NCI-H2227 treated with DMSO at 0.1 percent for 48 hours (cell line): ENCODE measurements at places on chromosomes 13 and 19.

- no peak for DNase-seq
These were observed 5.9 kb downstream of the MAST1 start for GRCh38 chr19:12843999-12844732.

- no peak for DNase-seq
These were observed 100.7 kb upstream of the OBI1 start for GRCh38 chr13:78759704-78760103.

GRCh38 chr19:53553156-53553555 lies 15.2 kb downstream of the ZNF331 start:
- DNase-seq: no peak

GRCh38 chr19:50537306-50537685 lies 23.6 kb upstream of the ASPDH start:
- no peak for DNase-seq

- no peak for DNase-seq
These were observed 1.7 kb downstream of the CXCL17 start for GRCh38 chr19:42441049-42441445.

DNA sequence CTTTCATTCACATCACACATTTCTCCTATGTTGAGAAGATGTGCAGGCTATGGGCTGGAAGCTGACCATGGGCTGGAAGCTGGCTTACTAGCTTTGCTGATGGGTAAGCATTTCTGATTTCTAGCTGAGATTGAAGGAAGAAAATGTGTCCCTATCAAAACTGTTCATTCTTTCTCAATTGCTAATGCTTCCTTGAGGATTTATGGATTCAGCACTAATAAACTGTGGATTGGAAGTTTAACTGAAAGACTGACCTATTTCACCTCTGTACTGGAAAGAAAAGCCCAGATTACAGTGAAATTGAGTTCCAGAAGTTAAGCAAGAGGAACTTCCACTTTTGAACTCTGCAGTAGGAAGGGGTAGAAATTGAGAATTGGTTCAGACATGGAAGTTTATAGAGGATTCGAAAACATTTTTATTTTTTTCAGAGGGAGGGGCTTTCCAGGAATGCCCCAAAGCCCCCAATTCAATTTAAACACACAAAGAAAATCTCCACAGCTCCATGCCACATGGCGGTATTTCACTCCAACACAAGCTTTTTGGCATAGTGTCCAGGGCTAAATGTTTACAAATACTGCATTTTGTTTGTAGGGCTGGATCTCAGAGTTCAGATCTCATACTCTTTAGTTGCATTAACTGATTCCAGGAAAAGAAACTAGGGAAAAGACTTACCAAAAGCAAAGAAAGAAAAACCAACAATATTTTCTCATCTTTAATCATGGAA lies 61.2 kb upstream of the ARGLU1 start:
- DNase-seq: no peak

DNA sequence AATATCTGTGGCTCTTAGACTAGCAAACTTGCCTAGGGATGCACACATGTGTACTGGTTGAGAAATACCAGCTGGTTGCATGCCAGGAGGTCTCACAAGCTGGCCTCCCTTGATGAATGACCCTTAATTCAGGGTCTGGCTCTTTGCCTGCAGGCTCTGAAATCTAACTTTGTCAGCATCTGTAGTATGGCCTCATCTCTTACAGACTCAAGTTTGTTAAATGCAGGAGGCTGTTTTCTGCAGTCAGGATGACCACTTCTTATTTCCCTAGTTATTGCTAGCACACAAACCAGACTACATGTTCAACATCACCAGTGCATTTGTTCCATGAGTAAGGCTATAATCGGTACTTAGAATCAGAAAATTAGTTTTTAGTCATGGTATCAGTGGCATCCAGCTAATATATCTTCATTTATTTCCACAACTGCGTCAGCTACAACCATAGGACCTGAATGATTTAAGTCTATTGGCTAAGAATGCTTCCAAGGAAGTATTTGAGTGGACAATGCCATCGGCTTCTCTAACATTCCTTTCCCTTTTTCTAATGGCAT lies 23.3 kb upstream of the POSTN start:
- no peak for DNase-seq

DNA sequence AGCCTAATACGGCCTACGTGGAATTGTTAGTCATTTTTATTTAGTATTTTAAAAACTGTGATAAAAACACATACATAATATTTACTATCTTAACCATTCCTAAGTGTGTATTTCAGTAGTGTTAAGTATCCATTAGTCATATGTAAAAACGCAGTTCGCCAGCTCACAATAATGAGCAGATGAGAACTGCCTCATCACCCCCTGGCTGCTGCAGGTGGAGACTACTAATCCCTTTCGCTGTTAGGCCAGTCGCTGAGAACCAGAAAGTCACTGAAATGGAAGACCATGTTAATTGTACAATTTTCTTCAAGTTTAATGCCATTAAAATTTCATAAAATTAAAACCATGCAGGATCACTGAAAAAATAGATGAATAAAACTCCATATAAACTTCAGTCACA lies 1.6 kb downstream of the ESD start:
- DNase-seq: no peak

- DNase-seq: no peak
These were observed 935 bp downstream of the LRP3 start for GRCh38 chr19:33194886-33195644.

- no peak for DNase-seq
These were observed 24.6 kb upstream of the GARRE1 start for GRCh38 chr19:34229721-34230120.

GRCh38 chr19:32372726-32373517 lies 27.5 kb downstream of the ZNF507 start:
- no peak for DNase-seq

DNA sequence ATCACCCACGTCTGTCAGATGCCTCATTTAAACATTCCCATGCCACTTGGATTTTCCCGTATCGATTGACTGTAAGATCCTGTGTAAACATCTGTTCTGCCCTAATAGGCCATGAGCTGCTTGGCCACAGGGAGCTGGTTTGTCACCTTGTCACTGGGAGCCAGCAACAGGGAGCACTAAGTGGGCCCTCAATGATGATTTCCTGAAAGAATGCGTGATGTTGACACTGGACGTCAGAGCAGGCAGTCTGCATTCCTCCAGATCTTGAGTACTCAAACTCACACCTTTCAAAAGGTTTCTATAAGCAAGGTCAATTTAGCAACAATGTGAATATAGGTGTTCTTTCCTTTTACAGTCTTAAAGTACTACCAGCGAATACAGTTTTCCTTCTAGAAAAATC lies 78.8 kb downstream of the TUBGCP3 start:
- no peak for DNase-seq

GRCh38 chr19:2612619-2613249 lies 89.8 kb downstream of the GNG7 start:
- no peak for DNase-seq

DNA sequence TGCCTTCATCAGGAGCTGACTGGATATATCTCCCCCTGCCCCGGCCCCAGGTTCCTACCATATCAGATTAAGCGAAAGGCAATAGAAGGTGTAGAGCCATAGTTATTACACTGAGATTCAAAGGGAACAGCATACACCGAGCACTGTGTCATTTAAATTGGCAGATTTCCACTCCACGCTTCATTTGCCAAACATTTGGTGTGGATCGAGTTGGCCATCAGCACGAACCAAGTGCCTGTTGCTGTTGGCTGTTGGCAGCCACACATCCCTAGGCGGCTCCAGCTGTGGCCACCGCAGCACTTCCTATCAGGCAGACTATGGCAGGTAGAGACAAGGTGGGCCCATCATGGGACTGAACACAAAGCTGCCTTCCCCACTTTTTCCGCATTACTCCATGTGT lies 115.8 kb downstream of the CCNA1 start:
- DNase-seq: no peak
